Activated CD4-positive, CD25-positive, alpha-beta regulatory T cell treated with anti-CD3 and anti-CD28 coated beads, Interleukin-2, amount 50 U/mL, for 16 hours (primary cell): ENCODE measurements at places on chromosomes 2 and 18.

GRCh38 chr2:96203130-96204028, 5.2 kb downstream of the STARD7 start:
- DNase-seq: no peak

DNA sequence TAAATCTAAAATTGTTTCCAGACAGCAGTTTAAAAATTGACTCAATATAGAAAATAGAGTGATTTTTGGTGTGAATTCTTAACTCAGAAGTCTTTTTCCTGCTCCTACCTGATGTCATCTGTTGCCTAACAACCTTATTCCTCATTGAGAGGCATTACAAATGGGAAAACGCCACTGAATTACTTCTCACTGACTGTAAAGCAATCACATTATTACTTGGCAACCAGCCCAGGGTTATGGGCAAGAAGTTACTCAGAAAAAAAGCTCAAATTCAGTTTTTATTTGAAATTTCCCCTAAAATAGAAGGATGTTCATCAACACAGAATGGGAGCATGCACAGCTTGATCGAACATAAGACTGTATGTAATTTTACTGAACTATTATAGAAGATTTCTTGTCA, 201.8 kb upstream of the GULP1 start:
- DNase-seq: no peak

GRCh38 chr2:219565130-219566080, 5.9 kb downstream of the OBSL1 start:
- DNase-seq: no peak

DNA sequence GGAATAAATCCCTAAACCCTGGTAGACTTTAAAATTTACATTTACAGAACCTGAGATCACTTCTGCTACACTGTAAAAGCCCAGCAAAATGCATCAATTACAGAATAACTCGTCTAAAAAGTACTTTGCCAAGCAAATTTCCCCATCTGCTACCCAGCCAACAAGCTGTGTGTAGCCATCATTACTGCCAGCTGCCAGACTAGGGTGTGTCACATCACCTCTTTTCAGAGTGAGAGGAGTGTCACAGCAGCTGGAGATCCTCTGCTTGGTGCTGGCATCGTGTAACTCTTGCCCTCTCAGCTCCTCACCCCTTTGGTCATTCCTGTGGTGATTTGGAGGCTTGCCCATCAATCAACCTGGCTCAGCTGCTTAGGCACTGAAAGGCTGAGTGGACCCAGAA, 340.4 kb upstream of the MMADHC start:
- no peak for DNase-seq

GRCh38 chr2:173760553-173760952, 204.6 kb downstream of the SP3 start:
- no peak for DNase-seq

- no peak for DNase-seq
Observed at GRCh38 chr18:77608807-77609206, 359.2 kb downstream of the GALR1 start.

DNA sequence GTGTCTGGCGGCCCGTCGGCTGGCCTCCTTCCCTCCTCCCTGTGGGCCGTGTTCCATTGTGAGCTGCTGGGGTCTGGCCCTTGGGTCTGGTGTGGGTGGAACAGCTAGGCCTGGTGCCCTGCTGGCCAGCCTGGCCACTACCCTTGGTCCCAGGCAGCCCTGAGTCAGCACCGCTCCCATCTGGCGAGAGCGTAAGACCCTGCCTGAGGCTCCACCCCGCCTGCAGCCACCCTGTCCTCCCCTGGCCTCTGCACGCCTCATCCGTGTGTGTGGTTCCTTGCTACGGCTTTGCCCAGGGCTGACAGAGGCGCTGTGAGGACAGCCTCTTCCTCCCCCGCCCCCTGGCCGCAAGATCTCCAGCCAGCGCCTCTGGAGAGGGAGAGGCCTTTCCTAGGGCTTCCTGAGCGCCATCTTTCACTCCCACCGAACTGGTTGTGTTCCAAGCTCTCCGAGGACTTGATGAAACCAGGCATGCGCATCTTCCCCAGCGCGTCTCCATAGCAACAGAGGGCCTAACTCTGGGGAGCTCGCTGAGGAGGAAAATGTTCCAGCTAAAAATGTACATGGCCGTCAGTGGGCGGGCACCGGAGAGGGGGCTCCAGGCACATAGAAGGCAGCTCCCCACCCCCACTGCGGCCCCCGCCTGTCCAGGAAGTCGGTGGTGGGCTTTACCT, 83.0 kb downstream of the STPG4 start:
- DNase-seq: no peak

GRCh38 chr2:33598561-33599174, 431 bp downstream of the FAM98A start:
- DNase-seq: peak; percentile 6

DNA sequence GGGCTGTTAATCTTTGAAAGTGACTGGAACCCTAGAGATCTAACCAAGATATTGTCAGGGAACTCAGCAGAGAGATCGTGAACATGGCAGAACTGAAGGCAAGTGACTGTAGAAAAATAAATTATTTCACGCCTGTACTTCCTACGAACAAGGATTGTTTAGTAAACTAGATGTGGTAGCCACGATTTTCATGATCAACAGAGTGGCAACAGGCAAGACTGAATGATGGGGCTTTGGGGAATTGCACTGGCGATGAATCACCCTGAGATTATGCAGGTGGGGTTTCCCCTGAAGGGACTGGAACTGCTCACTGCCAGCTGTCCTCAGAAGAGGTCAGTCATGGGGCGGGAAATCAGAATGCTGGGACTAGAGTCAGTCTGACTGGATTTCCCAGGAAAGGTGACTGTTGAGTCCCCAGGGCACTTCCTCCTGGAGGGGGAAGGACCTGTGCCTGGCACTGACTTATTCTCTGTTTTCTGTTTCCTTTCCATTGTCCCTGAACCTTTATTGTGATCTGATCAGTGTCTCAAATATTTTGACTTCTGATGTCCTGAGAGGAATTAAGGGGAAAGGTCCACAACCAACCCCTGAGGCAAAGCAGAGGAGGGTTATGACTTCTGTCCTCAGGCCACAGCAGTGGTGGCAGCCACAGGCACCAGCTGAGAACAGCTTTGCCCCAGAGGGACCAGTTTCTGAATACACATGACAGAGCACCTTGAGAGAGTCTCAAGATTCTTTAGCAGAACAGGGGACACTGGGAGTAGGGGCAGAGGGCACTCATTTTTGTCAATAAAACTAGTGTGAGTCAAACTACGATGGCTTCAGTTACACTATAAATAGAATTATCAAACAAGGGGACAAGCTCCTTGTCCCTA, 70.0 kb downstream of the NAB1 start:
- peak; percentile 22 for DNase-seq

DNA sequence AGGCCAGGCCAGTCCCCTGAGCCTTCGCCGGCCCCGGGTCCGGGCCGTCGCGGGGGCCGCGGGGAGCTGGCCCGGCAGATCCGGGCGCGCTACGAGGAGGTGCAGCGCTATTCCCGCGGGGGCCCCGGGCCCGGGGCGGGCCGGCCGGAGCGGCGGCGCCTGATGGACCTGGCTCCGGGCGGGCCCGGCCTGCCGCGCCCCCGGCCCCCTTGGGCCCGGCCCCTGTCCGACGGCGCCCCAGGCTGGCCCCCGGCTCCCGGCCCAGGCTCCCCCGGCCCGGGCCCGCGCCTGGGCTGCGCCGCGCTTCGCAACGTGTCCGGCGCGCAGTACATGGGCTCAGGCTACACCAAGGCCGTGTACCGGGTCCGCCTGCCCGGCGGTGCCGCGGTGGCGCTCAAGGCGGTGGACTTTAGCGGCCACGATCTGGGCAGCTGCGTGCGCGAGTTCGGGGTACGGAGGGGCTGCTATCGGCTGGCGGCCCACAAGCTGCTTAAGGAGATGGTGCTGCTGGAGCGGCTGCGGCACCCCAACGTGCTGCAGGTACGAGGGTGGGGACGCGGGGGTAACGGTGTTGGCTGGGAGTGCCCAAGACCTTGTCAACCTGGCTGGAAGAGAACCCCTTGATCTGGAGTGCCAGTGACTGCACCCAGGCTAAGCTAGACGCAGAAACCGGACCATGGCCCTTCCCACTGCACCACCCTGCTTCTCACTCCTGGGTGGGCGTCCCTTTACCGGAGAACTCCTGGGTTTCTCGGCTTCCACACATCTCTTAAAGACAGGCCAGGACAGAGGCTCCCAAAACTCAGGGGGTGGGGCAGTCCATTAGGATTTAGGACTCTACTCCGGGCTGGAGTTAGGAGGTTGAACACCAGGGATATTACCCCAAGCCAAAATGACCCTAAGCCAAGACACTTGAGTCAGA, 739 bp downstream of the PKDCC start:
- no peak for DNase-seq

DNA sequence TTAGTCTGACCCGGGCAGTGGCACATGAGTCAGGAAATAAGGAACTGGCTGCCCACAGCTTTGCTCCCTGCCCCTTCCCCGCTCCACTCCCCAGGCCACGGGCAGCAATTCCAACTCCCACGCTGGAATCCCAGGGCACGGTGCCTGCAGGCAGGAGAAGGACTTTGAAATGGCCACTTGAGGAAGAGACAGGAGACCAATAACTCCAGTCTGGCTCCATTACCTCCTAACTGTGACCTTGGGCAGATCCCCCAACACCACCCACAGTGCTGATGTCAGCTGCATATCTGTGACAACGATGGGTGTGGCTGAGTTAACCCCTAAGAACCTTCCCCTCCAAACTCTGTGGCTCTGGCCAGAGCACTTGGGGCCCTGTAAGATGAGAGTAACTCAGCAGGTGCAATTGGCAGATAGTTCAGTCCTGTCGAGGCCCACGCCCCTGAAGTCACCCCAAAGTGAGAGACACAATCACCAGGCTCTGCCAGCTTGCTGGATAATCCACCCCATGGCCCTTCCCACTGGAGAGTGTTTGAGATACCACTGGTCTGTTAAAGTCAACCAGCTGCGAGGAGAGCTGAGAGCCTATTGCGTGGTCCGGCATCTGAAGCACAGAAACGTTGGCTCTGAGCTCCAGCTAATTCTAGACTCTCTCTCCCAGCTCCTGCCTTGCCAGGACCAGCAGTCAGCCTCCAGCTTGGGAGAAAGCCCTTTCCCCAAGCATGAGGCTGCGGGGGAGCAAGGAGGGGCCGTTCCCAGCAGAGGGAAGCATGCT, 175.2 kb downstream of the TNS1 start:
- no peak for DNase-seq

DNA sequence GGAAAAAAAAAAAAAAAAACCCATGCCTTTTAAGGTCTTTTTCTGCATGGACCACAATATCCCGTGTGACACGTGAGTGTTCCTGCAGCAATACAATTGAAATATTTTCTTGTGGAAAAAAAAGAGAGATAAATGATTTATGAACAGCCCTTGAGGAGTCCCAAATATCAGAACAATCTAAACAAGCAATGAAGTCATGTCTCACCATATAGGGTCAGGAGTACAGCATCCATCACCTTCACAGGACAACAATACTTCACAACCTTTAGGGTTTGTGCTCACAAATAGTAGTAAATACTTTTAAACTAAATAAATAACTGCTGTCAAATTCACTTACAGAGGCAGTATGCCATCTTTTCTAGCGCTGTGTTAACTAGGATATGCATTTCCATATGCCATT, 87.9 kb downstream of the ZEB2 start:
- DNase-seq: no peak

GRCh38 chr2:173834141-173834540, 131.0 kb downstream of the SP3 start:
- DNase-seq: no peak

DNA sequence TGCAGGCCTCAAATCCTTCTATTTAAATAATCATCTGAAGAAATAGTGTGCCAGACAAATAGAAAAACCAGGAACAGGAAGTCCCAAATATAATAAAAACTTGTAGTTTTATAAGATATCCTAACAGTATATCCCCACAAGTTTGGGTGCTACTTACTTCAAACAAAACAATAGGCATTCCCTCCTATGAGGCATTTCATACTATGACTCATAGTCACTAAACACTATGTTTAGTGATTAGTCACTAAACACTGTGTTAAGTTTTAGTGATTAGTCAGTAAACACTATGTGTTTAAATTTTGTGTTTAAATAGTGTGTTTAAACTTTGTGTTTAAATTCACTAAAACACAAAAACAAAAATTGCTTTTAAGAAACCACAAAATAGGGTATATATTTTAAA, 407.0 kb upstream of the CDH19 start:
- no peak for DNase-seq

DNA sequence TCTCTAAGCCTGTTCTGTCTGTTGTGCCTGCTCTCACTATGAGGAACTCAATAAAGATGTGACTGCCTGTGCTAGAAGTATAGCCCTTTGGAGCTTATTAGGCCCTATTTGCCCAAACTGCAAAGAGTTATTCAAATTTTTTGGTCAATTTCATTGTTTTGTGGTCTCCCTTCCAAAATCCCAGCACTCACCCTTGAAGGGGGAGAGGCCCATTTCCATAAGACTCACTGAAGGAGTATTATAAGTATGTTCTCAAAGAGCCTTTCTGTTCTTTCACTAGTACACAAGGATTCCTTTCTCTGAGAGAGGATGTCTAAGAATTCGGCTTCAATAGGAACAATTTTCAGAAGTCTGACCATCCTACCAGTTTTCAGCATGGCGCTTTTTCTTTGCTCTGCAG, 641.9 kb upstream of the REG3G start:
- DNase-seq: no peak

DNA sequence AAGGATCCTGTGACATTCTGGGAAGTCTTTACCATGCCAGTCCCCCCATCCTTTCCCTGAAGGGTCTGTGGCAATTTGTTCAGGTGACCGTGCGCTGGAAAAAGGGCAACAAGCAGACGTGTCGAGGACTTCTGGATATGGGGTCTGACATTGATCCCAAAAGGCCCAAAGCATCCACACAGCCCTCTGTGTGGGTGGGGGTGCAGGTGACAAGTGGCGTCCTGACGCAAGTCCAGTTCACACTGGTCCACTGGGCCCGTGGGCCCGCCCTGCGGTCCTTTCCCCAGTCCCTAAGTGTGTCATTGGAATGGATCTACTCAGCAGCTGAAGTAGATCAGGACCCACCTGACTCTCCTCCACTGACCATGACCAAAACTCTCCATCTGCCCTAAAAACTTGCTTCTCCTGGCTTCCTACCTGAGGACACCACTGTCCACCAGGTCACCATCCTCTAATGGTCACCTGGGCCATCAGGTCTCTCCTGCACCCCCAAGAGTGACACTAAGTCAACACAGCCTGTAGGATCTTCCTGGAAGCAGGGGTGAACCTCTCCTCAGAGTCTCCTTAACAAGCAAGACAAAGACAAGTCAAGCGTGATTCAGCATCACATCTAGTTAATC, 85.6 kb upstream of the SLC66A3 start:
- no peak for DNase-seq

DNA sequence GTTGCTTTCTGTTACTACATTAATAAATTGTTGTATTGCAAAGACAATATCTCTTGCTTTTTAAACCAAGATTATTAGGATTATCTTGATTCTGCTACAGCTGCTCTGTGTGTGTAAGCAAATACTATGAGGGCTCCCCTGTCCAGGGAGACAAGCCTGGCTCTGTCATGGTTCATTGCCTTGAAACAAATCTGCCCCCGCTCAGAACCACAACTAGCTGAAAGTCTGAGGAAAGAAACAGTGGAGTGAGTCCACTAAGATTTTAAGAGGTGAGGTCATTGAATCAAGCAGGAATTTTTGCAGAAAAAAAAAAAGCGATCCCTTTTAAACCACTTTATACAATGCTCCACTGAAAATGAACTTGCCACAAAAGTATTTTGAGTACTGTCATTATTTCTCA, 30.8 kb upstream of the LRRTM4 start:
- no peak for DNase-seq
